CD8-positive, alpha-beta memory T cell (primary cell): ENCODE measurements at places on chromosomes 1 and 21. TPM values are rescaled to one million over a fixed set of nuclear protein-coding genes. Genes with fewer than 3 reads are reported as not detected.
A peak's percentile ranks its signal among the peaks of the same experiment; 100 is the strongest.

DNA sequence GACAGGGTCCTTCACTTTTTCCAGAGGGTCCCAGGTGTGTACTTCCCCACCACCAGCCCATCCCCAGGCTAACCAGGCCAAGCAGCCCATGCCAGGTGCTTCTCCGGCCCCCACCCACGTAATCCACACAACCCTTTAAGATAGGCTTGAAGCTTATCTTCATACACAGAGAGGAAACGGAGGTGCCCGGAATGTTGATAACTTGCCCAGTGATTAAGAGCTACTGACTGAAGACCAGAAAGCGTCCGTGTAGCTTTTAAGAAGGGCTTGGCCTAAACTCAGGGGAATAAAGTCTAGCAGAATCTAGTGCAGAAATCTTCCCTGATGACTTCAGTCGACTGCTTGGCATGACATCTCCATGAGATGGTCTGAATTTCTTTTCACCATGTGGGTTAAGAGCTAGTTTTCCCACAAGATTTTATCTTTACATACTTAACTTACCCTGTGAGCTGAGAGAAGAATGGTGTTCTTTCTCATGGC, 138.7 kb downstream of the GALNT2 start:
- DNase-seq = no peak

DNA sequence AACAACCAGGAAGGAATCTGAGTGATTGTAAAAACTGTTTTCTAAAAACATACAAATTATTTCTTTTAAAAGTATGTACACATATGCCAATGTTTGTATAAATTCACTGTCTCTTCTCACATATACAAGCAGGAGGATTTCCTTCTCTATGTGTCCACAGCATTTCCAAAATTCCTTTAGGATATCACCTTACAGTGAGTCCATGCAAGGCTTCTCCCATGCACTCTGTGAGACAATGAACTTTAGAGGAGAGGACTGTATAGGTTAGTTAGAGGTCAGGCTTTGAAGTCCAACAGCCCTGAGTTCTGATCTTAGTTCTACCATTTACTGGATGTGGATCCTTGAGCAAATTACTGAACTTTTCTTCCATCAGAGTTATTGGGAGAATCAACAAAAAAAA, 34.1 kb upstream of the USH2A start:
- DNase-seq = no peak

- DNase-seq = no peak
Observed at GRCh38 chr1:167425482-167425881, 92.8 kb downstream of the CD247 start.

- DNase-seq = no peak
Observed at GRCh38 chr1:69569576-69570328, 2.0 kb downstream of the LRRC7 start.

The CFHR2 gene
- total RNA-seq = not detected

GRCh38 chr1:182330303-182330702, 61.3 kb downstream of the GLUL start:
- no peak for DNase-seq

The CCDC185 gene
- total RNA-seq = not detected

DNA sequence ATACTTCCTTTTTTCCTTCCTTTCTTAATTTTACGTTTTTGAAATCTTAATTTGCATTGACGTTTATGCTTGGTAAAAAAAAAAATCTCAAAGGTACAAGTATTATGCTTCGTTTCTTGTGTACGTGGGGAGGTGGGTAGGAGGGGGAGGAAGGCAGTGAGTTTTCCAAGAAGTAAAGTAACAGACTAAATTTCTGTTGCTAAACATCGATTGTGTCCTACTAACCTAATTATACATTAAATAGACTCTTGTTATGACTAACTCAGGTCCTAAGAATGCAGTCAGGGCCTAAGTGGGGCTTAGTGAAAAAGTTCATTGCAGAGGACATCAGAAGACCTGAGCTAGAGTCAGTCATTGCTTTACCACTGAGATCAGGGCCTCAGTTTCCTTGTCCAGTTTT, 17.5 kb downstream of the NEK7 start:
- peak; percentile 49 for DNase-seq
